Muscle of back (tissue), 13 donors: ENCODE measurements at places on chromosomes 1 and 21. TPM values are rescaled to one million over a fixed set of nuclear protein-coding genes. Genes with fewer than 3 reads are reported as not detected.

Gene AMPD1
- 25.4 TPM for polyA plus RNA-seq

Gene TCHHL1
- not detected for polyA plus RNA-seq

Gene ARID4B
- polyA plus RNA-seq: 25.1 TPM

Gene ACTRT2
- not detected for polyA plus RNA-seq

Gene NBPF10
- polyA plus RNA-seq: 1.5 TPM

Gene FMN2
- 0.63 TPM for polyA plus RNA-seq

Gene KIF14
- polyA plus RNA-seq: 4.2 TPM

Gene GPR61
- polyA plus RNA-seq: 1.6 TPM

Gene UBE2G2
- 106 TPM for polyA plus RNA-seq

Gene GJC2
- 0.63 TPM for polyA plus RNA-seq

Gene OR2L5
- polyA plus RNA-seq: not detected

Gene ZNF670
- polyA plus RNA-seq: 2.9 TPM

GRCh38 chr1:206691604-206692003, 6.9 kb downstream of the MAPKAPK2 start:
- DNase-seq: no peak

DNA sequence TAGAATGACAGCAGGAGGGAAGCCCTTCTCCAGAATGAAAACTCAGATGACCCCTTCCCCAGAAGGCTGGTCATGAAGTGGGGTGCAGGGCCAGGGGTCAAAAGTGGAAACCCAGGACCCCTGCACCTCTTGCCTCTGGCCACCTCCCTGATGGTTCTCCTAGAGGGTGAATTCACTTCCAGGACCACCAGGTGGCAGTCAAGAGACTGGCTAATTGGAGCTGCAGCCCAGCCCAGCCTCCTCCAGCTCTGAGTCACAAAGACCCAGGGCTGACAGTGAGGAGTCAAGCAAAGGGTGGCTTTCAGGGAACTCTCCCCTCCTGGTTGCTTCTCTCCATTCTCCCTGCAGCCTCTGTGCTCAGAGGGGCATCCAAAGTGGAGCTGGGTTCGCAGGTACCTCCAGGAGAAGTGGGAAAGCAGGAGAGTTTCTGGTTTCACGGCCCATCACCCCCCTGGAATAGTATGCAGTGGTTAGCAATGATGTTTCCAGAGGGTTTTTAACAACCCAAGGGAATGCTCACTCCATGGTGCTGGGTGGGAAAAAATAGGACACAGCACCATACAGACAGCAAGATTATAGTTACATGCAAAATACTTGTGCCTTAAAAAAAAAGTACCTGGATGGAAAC, 6.1 kb upstream of the EPHB2 start:
- DNase-seq: peak; percentile 89

- no peak for DNase-seq
These were observed 1355.7 kb upstream of the ADGRL2 start for GRCh38 chr1:80445033-80445432.

- no peak for DNase-seq
These were observed 37.4 kb downstream of the ACOT11 start for GRCh38 chr1:54585181-54586066.

GRCh38 chr1:7287013-7287412, 484.1 kb upstream of the VAMP3 start:
- DNase-seq: no peak

DNA sequence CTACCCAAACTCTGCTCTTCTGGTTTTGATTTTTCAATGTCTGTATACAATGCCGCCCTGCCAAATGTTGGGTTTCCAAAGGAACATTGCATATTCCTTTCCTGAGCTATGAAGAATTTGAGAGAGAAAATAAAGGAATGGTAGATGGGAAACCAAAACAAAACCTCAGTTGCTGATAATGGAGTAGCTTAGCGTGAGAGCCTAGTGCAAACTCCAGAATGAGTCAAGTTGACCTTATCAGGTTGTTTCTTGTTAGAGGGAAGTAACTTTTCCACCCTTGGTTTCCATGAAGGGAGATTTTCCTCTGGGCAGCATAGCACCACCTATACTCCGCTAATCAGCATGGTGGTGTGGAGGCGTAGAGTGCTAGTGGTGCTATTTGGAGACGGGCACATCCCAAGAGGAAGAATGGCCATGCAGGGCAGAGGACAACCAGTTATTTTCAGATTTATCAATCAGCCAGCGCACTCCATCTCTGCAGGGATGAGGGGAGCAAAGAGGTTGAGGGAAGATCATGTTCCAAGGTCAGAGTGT, 51.6 kb downstream of the BACH1 start:
- DNase-seq: no peak

- DNase-seq: no peak
These were observed 11.2 kb downstream of the SIM2 start for GRCh38 chr21:36709868-36710728.

GRCh38 chr1:36580524-36580923, 97.8 kb upstream of the CSF3R start:
- no peak for DNase-seq

- no peak for DNase-seq
These were observed 1.2 kb downstream of the LMX1A start for GRCh38 chr1:165355139-165355976.

DNA sequence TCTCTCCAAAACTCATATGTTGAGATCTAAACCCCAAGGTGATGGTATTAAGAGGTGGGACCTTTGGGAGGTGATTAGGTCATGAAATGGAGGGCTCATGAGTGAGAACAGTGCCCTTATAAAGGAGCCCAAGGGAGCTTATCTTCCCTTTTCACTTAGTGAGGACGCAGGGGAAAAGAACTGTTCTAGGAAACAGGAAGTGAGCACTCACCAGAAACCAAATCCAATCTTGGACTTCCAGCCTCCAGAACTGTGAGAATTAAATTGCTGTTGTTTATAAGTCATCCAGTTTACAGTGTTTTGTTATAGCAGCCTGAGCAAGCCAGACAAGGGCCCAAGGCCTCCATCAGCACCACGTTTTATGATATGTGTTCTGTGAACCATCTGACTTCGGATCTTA, 60.3 kb upstream of the LRRC8D start:
- peak; percentile 27 for DNase-seq

- DNase-seq: no peak
These were observed 80.0 kb downstream of the LHX4 start for GRCh38 chr1:180310095-180310494.

DNA sequence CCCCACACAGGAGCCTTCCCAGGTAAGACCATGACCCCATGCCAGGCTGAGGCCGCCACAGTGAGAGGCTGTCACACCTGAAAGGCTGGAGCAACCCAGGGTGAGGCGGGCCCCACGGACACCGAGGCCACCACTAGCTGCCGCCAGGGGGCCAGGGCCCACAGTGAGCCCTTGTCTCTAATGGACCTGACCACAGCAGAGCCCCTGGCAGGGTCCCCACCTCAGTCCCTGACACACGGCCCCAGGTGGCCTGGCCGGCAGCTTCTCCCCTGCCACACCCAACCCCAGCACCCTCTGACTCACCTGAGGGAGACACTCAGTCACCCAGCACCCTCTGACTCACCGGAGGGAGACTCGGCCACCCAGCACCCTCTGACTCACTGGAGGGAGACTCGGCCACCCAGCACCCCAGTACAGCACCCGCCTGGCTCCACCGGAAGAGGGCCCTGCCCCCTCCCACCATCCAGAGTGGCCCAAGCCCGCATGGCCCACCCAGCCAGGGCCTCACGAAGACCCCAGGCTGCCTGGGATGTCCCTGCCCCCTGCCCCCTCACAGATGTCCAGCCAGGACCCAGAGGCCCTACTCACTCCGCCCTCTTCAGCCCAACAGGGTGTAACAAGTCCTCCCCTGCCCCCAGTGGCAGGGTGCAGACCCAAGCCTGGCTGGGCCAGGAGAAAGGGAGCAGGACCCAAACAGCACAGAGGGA, 4.4 kb downstream of the DVL1 start:
- DNase-seq: no peak

GRCh38 chr1:118154220-118154619, 30.8 kb downstream of the SPAG17 start:
- peak; percentile 63 for DNase-seq

DNA sequence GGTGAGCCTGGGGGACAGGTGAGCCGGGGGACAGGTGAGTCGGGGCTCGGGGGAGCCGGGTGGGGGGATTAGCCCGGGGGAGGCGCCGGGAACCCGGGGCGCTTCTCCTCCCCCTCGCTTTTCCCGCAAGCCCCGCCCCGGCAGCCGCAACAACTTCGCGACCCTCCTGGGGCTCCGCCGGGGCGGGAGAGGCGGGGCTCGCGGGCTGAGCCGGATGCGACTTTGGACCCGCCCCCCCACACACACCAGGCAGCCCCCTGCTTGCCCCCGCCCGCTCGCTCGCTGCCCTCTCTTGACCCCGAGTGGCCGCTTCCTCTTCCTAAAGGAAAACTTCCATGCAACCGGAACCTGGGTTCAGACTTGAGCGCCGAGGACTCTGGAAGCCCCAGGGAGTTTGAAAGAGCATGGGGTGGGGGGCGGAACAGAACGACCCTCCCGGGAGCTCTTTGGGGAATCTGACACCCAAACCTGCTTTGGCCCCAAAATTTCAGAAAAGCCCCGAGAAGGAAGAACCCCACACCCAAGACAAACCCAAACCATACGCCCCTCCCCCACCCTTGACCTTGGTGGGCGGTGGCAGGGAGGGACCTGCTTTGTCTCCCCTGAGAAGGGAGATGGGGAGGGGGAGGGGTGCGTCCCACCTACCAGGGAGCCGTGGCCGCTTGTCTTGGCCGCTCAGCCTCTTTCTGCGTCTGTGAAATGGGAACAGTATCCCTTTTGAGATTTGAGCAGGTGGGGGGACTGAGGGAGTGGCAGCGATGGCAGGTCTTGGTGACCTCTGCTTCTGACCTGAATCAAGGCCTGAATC, 550 bp downstream of the ARHGEF16 start:
- DNase-seq: peak; percentile 45

DNA sequence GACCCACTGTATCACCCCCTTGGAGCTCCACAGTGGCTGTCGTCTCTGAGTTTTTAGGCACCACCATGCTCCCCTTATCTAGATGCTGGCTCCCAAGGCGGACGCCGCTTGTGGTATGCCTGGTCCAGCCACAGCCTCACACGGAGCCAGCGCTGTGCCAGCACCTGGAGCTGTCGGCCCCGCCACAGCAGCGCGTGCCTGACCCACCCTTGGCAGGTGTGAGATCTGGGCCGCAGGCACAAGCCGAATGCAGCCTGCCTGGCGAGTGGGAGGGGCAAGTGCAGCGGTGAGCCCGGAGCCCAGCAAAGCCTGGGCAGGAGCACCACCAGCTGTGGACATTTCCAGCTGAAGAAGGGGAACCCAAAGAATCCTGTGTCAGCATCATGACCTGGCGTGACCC, 91.9 kb upstream of the BACE2 start:
- no peak for DNase-seq

DNA sequence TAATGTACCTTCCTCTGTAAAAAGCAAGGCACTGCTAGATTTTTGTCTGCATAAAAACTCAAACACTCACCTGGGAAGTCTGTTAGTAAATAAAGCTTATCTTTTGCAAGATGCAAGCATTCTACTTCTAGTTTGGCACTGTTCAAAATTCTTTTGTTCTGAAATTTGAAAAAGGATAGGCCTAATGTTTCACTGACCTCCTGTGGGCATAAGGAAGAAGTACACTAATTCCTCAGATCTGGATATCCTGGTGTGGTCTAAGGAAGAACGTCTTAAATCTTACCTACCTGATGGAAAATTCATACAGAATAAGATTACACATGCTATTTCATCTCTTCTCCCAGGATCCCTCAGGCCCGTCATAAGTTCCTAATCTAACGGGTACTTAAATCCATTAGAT, 93.5 kb upstream of the CAMK1G start:
- DNase-seq: no peak

DNA sequence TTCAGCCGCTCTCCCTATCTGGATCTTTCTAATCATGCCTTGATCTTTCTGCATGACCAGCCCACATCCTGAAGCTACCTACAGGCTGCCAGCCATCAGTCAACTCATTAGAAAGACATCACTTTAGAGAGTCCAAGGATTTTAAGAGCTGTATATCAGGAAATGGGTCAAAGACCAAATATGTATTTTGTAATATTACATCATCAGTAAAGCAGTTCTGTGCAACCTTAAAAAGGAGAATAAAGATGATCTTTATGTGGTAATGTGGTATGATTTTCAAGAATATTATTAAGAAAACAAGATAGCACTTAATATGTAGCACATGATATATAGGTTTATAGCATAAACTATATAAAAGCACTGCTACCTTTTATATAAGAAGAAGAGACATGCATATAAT, 47.6 kb downstream of the SLC30A7 start:
- no peak for DNase-seq

DNA sequence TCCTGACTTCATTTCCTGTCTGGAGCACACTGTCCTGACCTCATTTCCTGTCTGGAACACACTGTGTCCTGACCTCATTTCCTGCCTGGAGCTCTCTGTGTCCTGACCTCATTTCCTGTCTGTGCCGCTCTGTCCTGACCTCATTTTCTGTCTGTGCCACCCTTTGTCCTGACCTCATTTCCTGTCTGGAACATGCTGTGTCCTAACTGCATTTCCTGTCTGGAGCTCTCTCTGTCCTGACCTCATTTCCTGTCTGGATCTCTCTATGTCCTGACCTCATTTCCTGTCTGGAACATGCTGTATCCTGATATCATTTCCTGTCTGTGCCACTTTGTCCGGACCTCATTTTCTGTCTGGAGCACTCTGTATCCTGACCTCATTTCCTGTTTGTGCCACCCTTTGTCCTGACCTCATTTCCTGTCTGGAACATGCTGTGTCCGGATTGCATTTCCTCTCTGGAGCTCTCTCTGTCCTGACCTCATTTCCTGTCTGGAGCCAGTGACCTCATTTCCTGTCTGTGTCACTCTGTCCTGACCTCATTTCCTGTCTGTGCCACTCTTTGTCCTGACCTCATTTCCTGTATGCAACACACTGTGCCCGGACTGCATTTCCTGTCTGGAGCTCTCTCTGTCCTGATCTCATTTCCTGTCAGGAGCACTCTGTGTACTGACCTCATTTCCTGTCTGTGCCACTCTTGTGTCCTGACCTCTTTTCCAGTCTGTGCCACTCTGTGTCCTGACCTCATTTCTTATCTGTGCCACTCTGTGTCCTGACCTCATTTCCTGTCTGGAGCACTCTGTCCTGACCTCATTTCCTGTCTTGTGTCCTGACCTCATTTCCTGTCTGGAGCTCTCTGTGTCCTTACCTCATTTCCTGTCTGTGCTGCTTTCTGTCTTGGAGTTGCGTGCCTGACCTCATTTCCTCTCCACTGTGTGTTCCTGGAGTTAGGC, 27.6 kb downstream of the SKI start:
- no peak for DNase-seq

DNA sequence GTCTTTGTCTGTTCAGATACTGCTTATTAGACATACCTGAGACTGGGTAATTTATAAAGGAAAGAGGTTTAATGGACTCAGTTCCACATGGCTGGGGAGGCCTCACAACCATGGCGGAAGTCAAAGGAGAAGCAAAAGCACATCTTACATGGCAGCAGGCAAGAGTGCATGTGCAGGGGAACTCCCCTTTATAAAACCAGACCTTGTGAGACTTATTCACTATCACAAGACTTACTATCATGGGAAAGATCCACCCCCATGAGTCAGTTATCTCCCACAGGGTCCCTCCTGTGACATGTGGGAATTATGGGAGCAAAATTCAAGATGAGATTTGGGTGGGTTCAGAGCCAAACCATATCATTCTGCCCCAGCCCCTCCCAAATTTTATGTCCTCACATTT, 7.1 kb upstream of the PSMA5 start:
- no peak for DNase-seq

GRCh38 chr1:11138952-11139351, 39.3 kb upstream of the EXOSC10 start:
- DNase-seq: no peak

- DNase-seq: no peak
These were observed 150.0 kb downstream of the MAGI3 start for GRCh38 chr1:113540335-113540734.

GRCh38 chr21:43193651-43194302, 25.0 kb downstream of the CRYAA start:
- DNase-seq: peak; percentile 72

- DNase-seq: no peak
These were observed 8.0 kb downstream of the KCNC4 start for GRCh38 chr1:110218137-110218536.
